ENCODE measurements at places on chromosomes 12 and 14.

- H3K4me3 ChIP-seq, result no peak overlapping the region
- DNase-seq, result peak; percentile 75
- H3K4me1 ChIP-seq, result peaks cover 6% of the 10 kb centered on the region
- no peaks in the 10 kb centered on the region for H3K27me3 ChIP-seq
These were observed 22.6 kb downstream of the OR10G3 start for GRCh38 chr14:21557084-21557901.

DNA sequence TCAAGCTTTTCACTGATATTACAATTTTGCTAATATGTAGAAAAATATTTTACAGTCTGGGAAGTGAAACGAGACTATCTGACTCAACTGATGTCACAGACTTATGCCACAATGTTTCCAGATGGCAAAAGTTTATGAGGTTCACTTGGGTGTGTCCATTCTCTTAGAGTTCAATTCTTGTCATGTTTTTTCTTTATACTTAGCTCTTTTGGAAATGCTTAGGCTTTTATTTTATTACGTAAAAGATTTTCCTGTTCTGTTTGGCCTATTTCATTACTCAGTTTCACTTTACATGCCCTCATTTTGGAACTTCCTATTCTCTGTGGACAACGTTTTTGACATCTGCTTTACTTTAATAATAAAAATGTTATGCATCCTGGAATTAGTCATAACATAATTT is 2.1 kb upstream of the PDZRN4 start:
- peaks cover 4% of the 10 kb centered on the region for H3K27me3 ChIP-seq
- no peaks in the 10 kb centered on the region for H3K36me3 ChIP-seq
- no peak for DNase-seq
- no peak overlapping the region for H3K4me3 ChIP-seq
- no peak overlapping the region for H3K27ac ChIP-seq
- H3K4me1 ChIP-seq, result no peaks in the 10 kb centered on the region

DNA sequence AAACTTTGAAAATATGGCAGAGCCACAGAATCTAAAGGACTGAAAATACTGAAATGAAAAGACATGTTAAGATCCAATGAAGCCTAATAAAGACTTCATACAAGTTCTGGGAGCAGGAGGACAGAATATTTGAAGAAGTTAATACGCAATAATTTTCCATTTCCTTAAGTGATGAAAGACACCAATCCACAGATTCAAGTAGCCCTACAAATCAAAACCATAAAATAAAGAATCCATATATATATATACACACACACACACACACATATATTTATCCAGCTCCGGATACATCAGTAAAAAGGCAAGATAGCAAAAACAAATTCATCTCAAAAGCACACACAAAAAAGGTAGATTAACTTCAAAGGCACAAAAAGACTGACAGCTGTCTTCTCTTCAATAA is 5.7 kb downstream of the NAP1L1 start:
- H3K27me3 ChIP-seq, result no peaks in the 10 kb centered on the region
- no peaks in the 10 kb centered on the region for H3K36me3 ChIP-seq
- H3K27ac ChIP-seq, result no peak overlapping the region
- H3K4me1 ChIP-seq, result peaks cover 84% of the 10 kb centered on the region
- no peak for DNase-seq

GRCh38 chr12:5716201-5716600 is 228.9 kb downstream of the ANO2 start:
- H3K4me1 ChIP-seq, result no peaks in the 10 kb centered on the region
- no peak overlapping the region for H3K4me3 ChIP-seq
- H3K27me3 ChIP-seq, result no peaks in the 10 kb centered on the region
- no peak for DNase-seq
- H3K36me3 ChIP-seq, result no peaks in the 10 kb centered on the region

DNA sequence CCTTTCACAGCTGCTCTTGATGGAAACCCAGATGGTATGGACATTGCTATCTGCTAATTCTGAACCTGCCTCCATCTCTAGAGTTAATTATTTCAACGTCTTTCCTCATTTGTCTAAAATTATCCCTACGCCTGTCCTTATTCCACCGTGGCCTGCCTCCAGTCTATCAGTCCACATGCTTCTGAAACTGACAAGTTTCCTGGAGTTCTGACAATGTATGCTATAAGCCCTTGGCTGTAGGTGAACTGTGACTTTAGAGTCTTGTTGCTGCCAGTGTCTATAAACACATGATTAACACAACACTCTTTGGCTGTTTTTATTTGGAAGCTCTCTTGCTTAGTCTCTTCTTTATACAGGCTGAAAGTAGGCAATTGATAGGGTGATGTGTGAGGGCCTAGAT is 1052.9 kb downstream of the TMTC2 start:
- DNase-seq, result no peak
- H3K36me3 ChIP-seq, result no peaks in the 10 kb centered on the region
- no peaks in the 10 kb centered on the region for H3K27me3 ChIP-seq
